ENCODE measurements at places on chromosomes 4 and X.

DNA sequence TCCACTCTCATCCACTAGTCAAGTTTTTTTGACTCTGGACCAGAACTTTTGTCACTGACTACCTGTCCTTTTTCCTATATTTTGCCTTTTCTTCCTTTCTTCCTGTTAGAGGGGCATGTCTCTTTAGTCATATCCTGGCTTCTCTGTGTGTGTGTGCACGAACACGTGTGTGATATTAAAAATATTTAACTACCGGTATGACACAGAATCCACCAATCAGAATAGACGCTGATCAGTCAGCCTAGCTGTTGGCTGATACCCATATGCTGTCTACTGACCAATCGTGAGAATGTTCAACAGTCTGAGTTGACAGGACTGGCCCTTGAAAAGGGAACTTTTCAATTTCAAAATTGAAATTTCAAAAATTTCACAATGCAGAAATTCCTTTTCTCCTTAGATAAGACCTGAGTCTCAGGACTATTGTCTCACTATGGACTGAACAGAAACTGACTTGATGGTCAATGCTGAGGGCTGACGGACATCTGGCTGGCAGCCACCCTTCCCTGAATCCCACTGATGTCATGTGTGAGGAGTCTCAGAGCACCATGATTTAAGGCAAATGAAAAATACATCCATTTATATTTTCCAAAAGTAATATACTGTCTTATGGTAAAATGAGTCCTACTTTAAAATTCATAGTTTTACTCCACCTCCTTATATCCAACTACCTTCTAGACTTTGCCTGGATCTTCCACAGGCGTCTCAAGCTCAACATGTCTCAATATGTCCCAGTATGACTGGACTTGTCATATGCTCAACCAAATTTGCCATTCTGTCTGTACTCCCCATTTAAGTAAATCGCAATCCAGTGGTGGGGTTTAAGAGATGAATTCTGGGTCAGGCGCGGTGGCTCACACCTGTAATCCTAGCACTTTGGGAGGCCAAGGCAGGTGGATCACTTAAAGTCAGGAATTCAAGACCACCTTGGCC lies 78.0 kb downstream of the CHRNA9 start:
- no peak for DNase-seq

DNA sequence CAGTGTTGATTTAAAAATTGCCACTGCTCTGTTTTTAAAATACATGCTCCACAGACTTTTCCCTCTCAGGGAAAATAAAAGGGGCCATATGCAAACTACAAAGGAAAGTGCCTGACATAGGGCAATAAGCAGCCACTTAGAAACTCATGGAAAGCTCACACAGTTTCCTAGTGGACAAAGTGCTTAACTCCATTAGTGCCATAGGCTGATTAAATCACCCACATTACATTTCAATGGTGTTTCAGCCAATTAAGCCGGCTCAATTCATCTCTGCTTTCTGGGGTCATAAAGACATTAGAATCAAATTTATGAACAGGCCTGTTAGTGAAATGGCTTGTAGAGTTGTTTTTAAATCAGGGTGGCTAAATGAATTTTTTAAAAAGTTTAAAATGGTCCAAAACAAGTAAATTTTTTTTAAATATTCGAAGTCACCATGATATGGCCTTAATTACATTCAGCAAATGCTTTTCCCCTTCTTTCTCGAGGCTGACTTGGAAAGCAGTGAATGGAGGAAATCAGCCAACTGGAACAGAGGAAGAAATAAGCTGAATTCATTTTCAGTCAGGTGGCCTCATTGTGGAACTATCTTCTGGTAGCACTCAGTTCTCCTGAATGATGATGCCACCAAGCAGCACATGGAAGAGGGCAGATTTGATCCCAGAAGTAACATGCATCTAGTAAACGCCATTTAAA lies 2305.1 kb upstream of the AGA start:
- peak; percentile 7 for DNase-seq

DNA sequence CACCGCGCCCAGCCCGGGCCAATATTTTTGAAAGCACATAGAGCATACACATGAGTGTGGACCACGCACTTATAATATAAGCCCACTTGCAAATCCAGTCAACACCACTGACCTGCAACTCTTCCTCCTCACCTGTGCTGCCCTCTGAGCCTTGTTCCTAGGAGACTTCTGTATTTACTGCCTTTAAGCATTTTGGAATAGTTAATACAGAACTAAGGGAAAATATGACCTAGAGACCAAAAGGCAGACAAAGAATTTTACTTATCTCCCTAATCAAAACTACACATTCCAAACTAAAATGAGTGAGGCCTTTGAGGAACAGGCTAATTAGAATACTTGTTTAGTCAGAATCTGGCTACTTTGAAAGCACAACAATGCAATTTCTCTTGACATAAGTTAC lies 89.1 kb downstream of the RELL1 start:
- no peak for DNase-seq

- no peak for DNase-seq
Observed at GRCh38 chr4:7672601-7673000, 237.9 kb upstream of the PSAPL1 start.

- DNase-seq, result no peak
Observed at GRCh38 chrX:74450803-74451449, 29.6 kb downstream of the SLC16A2 start.

- no peak for DNase-seq
Observed at GRCh38 chrX:68177542-68177941, 255.8 kb downstream of the OPHN1 start.

DNA sequence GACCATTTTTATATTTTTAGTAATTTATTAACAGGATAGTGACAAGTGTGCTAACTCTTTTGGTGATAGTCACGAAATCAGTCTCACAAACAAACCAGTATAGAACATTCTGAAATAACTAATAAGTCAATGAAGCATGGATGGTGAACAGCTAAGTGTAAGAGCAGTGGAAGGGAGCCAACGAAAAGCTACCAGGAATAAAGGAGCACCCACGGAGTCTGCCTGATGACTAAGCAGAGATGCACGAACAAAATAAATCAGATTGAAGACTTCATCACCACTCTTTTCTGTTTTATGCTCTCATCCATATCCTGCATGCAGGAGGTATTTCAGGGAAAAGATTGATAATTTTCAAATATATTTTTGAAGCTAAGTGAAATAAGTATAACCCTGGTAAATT lies 891.1 kb upstream of the HS3ST1 start:
- DNase-seq, result no peak

- no peak for DNase-seq
Observed at GRCh38 chr4:83961575-83961974, 425.7 kb downstream of the GPAT3 start.

- DNase-seq, result no peak
Observed at GRCh38 chrX:23478056-23478455, 143.4 kb downstream of the PTCHD1 start.

GRCh38 chr4:84366161-84366560 lies 132.9 kb downstream of the NKX6-1 start:
- DNase-seq, result peak; percentile 45

- no peak for DNase-seq
Observed at GRCh38 chr4:120065974-120066516, 603 bp downstream of the MAD2L1 start.

DNA sequence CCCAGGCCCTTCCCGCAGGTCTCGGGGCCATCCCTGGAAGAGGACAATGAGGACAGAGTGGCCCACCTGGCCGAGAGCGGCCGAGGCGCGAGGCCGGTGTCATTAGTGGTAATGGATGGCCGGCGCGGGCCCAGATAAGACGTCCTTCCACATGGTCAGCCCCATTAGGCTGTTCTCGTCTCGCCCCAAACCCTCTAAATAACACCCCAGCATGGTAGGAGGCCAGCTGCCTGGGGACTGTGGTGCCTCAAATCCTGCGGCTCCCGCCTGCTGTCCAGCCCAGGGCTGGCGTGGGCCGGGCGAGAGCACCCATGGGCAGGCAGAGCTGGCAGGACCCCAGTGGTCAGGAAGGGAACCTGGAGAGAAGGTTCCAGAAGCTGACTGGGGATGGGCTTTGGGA lies 121.7 kb downstream of the FAM53A start:
- no peak for DNase-seq

DNA sequence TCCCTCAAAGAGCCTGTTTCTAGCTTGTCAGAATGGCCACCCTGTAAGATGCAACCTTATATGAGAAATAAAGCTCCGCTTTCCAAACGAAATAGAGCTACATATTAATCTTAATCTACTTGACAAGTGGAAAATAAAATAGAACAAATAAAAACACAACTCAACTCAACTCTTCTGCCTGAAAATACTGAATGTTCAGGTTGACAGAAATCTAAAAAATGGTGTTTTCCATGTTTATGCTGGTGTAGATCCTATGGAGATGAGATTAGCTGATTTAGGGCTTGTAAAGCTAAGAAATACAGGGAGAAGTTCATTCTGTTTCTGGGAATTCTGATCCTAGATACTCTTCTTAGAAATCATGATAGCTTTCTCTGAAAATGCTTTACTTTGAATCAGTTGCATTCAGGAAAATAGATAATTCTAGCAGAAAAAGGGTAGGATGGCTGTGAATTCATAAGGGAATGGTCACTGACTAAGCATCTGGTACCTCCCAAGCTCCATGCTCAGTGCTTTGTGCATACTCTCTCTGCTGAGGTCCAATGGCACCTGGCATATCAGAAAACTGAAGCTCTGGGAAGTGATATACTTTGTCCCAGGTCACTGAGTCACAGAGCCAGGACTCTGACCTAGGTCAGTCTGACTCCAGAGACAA lies 89.2 kb upstream of the EXOC1L start:
- no peak for DNase-seq

DNA sequence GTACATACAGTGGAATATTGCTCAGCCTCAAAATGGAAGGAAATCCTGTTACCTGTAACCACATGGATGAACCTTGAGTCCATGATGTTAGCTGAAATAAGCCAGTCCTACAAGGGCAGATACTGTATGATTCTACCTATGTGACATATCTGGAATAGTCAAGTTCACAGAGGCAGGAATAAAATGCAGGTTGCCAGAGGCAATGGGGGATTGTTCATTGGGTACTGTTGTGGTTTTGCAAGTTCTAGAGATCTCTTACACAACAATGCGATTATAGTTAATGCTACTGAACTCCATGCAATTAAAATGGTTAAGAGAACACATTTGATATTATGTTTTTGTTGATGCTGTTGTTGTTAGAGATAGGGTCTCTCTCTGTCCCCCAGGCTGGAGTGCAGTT lies 74.6 kb downstream of the SHROOM2 start:
- DNase-seq, result no peak

- no peak for DNase-seq
Observed at GRCh38 chr4:56674984-56675383, 6.1 kb downstream of the HOPX start.

DNA sequence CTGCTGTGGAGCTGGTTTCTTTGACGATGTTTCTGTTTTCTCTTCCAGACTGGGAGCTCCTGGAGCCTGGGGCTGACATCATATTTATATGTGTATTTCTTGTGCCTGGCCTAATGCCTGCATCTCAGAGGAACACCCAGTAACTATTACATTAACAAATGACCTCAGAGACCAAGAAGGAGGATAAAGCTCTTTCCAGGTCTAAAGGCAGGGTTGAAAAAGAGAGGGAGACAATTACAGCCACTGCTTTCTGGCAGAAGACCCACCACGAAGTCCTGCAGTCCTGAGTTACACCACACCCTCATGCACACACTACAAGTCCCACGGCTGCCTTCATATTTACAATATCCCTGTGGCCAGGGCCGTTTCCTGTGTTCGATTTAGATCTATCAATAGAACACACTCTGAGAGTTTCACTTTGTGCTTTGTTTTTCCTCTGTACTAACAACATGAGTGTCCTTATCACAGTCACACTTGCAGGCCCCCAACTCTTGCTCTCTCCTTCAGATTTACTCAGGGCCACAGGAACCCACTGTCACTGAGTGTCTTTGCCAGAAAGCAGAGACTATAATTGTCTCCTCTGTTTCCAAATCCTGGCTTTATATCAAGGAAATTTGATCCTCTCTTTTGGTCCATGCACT lies 535.5 kb downstream of the MID1IP1 start:
- peak; percentile 6 for DNase-seq

- no peak for DNase-seq
Observed at GRCh38 chr4:114077610-114078009, 98.2 kb upstream of the ARSJ start.

DNA sequence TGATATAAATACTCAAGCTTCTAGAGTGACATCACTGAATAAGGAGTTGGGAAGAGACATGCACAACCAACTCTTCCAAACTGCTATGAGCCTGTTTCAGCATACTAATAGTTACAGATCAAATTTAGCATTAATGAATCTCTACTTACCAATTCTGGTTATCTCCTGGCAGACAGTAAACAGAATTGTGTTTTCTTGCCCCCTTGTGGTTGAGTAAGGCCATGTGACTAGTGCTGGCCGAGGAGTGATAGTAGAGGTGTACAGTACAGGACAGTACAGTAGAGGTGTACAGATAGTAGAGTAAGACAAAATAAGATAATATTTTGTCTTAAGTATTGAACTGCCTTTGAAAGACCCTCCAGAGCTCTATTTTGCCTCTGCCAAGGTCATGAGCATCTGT lies 681.4 kb downstream of the GABRG1 start:
- DNase-seq, result no peak

DNA sequence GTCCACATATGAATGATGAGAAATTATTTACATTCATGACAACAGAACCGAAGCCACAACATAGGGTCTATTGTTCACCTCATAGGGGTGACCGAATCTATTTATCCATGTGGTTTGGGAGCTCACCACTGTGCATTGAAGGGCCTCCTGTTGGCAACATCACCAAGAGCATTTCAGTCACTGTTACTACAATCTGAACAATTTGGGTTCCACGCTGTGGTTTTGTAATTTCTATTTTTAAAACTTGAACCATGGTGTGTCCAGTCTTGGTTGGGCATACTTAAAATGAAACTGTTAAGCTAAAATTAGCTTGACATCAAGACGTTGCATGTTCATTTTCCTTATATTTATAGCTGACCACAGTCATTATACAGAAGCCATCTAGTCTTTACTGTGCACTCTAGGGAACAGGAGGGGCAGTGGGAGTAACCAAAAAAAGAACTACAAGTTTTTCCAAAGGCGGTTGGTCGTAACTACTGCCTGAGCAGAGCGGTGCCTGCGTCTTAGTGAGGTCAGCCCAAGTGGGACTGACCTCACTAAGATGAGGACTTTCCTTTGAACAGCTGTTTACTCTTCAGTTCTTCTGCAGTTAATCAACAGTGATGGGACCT lies 192.1 kb downstream of the SPRY1 start:
- DNase-seq, result no peak

- DNase-seq, result no peak
Observed at GRCh38 chr4:83356899-83357661, 22.4 kb upstream of the HPSE start.

DNA sequence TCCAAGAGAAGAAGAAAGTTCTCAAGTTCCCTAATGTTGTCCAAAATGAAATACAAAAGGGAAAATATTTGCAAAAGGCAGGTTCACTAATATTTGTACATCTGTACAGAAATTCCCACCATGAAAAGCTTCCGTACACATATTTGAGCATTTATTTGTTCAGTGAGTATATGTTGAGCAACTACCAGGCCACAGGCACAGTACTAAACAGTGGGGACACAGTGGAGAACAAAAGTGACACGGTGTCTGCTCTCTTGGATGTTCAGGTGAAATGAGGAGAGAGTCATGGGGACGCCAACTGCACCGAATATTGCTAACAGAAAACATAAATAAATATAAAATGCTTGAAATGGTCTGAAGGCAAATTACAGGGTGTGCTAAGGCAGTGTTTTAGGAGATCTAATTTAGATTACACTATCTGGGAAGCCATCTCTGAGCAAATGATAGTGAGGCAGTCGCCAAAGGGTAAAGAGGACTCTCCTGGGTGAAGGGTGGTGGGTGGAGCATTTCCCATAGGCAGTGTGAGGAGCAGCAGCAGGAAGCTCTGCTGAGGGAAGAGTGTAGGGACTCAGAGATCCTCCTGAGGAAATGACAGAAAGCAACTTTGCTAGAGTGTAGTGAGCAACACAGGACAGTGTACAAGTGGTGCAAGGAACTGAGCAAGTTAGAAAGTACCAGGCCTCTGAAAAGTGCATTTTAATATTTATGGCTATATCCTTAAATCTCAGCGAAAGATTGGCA lies 375.2 kb downstream of the GALNTL6 start:
- no peak for DNase-seq

All from retina (tissue), 1 donor.